Activated naive CD4-positive, alpha-beta T cell treated with anti-CD3 and anti-CD28 coated beads, Interleukin-2, amount 50 U/mL, for 72 hours (primary cell): ENCODE measurements at places on chromosomes 1 and 21. TPM values are rescaled to one million over a fixed set of nuclear protein-coding genes. Genes with fewer than 3 reads are reported as not detected.

ATP1A4 gene
- not detected for total RNA-seq

- no peak for DNase-seq
These were observed 7.7 kb downstream of the GOLT1A start for GRCh38 chr1:204206121-204206520.

GRCh38 chr21:20971296-20971921, 26.8 kb upstream of the NCAM2 start:
- DNase-seq, result no peak

DNA sequence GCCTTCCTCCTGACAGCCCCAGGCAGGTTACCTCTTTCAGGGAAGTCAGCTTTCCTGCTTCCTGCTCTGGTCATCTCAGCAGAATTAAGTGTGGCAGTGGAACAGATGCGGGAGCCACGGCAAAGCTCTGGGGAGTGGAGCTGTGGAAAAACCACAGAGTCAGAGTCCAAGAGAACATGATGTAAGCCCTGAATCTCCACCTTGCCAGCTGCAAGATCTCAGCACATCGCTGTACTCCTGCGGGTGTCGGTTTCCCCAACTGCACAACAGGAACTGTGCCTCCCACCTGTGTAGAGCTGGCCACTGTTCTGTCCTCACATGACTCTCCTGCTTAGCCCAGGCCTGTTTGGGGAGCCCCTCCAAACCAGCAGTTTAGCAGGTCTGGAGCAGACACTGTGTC, 123.7 kb downstream of the MATN1 start:
- no peak for DNase-seq

DNA sequence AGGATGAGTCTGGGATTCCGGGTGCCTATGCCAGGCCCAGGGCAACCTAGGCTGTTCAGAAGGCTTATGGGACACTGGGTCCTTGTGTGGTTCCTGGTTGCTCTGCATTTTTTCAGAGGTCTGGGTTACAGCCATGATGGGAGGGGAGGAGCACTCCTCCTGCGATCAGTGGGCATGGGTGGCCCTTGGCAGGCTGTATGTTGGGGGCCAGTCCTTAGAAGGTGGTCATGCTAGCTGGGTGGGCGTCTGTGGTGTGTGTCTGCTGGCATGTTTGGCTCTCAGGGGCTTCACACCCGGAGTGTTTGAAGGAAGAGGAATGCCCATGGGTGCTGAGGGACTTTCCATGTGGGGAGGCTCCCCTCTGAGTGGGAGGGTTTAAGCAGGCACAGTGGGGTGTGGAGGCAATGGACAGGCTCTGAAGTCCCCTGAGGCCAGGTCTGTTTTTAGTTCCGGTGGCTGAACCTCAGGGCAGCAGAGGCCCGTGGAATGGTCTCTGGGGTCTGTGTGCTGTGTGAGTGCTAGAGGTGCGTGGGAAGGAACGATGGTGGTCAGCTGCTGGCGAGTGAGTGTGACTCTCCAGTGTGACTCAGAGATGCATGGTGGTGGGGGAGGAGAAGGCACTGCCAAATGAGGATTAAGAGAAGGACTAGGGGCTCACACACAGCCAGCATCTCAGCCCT, 25.3 kb downstream of the CACNA1E start:
- DNase-seq, result no peak

GPR157 gene
- 4.5 TPM for total RNA-seq

DNA sequence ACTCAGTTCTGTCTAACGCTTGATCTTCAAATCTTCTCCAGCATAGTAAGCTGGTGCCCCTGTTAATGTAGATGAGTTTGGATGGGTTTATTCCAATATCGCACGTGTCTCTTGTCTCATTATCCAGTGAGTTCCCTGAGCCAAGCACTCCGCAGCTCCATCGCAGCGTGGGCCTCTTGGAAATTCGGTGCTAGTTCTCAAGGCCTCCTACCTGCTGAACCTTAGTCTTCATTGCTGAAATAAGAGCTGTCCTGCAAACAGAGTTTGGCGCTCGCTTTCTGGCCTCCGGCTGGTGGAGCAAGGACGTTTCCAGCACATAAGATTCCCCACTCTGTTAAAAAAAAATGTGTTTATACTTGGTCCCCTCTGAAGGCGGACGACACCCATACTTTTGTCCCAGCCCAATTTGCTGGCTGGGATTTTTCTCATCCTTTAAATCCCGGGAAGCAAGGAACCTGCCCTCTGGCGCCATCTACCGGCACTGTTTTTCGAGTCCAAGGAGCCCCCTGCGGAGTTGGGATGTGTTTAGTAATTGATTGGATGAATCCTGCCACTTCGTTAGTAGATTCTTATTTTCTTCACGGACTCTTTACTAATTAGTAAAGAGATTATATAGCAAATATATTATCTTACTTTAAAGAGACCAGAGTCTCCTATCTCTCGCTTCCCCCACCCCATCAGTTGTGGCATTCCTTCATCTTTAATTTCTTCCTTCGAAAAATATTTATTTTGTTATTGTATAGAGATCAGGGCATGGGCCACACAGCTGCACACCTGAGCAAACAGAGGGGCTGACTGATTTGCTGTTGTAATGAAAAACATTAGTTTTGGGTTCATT, 14.7 kb downstream of the JUN start:
- DNase-seq, result peak; percentile 59

- no peak for DNase-seq
These were observed 1.8 kb upstream of the OR6P1 start for GRCh38 chr1:158572226-158572625.

- no peak for DNase-seq
These were observed 43.9 kb upstream of the ITPKB start for GRCh38 chr1:226782845-226783601.

SERINC2 gene
- 0.59 TPM for total RNA-seq

- no peak for DNase-seq
These were observed 755 bp downstream of the RPAP2 start for GRCh38 chr1:92299477-92300150.

FRRS1 gene
- total RNA-seq, result 1.5 TPM

DNA sequence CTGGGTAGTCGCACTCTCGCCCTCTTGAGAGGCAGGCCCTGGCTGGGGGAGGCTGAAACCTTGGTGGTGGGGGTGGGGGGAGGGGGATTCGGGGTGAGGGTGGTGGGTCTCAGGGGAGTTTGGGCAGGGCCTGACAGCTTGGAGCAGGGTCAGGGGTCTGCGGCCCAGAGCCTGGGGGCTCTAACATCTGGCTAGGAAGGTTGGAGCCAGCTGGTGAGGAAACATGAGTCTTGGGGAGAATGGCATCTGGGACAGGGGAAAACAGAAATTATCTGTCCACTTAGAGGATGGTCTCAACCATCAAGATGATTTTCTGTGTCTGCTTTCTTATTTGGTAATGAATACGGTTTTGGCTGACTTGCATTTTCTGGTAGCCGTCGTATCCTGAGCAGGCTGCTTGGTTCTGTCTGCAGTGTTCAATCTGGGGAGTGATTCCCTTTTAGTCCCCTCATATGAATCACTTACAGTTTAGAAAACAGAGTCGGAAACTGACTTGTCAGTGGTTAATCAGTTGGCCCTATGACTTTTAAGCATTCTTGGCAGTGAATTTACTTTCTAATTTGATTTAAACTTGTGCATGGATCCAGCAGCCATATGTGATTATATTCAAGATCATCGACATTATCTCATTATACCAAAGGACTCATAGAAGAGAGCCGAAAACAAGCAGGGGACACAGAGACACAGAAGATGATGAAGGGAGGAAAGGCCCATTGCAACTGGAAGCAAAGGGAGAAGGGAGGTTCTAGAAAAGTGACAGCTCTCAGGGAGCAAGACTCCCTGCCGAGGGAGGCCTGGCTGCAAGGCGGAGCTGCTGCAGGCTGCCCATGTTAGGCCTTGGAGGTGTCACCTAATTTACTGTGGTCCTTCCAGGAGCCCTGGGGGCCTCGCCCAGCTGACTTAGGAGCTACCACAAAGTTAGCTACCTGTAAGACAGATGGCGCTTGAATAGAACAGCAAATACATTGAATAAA, 237.6 kb downstream of the SDCCAG8 start:
- DNase-seq, result no peak

SPRR4 gene
- not detected for total RNA-seq
